ENCODE measurements at places on chromosomes 7 and 10.
A peak's percentile ranks its signal among the peaks of the same experiment; 100 is the strongest.

DNA sequence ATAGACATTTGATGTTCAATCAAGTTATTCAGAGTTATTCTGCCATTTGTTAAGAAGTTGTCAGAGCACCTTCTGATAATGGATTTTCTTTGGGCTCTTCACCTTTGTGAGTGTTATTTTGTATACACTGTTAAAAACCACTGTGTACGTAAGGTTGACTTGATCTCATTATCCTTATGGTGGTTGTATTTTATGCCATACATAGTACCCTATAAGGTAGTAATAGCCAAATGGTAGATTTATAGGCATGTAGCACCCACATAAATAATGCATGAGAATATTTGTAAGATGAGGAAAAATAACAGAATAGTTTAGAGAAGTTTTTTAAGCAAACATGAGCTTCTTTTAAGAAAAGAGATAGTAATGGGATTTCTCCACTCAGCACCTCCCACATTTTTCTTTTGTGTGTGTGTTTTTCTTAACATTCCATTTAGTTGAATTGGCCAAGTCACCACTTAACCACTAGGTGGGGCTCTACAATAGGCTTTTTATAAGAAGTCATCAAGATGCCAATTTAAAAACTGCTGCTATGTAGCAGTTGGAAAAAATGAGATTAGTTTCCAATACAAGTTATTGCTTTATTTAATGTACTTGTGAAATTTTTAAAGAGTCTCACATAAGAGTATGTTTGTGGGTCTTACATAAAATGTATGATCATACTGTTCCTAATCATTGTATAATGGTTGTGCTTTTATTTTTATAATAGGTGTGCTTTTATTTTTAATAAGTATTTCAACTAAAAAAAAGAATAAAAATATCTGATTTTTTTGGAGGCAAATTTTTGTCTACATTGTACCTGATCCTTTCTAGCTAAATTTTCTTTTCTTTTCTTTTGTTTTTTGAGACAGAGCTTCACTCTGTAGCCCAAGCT, 41.1 kb upstream of the STMP1 start:
- DNase-seq = peak; percentile 35

DNA sequence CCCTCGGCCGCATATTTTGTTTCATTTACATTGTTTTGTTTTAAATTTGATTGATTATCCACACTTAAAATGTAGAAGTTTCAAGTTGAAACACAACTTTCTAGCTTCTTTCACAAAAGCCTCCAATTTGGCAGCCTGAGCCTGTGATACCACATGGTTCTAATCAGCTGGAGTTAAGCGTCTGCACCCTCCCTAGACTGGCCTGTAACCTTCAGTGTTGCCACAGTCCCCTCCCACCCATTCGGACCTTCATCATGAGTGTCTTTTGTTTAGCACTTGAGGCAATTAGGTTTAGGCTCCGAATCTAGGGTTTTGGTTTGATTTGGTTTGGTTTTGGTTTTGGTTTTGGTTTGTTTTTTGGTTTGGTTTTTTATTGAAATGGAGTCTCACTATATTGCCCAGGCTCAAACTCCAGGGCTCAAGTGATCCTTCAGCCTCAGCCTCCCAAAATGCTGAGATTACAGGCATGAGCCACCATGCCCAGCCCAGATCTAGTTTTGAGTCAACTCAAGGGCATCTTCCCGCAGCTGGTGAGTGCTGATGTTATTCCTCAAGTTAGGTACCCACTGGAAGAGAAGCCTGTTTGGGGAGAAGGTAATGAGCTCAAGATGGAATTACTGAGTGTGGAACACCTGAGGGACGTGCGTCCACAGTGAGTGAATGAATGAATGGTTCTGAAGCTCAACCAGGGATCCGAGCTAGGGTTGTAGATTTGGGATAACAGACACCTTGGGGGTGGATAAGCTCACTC, 201.4 kb downstream of the HECW1 start:
- no peak for DNase-seq

DNA sequence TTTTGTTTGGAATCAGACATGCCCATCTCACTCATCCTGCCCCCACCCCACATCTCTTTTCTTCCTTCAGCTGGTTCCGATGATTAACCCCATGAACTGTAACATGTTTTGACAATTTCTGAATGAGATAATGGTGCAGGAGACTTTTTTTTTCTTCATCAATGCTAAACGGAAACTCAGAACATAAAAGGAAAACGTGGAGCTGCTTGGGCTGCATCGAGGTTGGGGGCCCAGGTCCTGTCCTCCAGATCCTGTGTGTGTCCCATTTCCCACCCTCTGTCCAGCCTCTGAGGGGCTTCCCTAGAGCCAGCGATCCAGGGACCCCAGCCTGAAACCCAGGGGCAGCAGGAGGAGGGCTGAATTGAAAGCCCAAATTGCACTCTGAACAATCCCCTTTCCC, 263.8 kb upstream of the GRB10 start:
- DNase-seq = no peak

GRCh38 chr10:124704428-124705380, 39.5 kb downstream of the FAM53B start:
- DNase-seq = peak; percentile 33

DNA sequence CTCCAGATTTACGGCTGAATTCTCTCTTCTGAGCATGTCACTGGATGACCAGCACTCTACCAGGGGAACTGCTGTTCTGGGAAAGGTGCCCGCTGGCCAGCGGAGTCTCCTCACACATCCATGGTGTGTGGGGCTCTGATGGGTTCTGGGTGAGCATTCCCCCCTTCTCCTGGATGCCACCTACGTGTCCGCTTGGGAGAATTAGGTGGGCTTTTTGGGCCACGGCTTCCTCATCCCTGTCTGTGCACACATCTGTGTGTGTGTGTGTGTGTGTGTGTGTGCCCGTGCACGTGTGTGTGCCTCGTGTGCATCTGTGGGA, 163.0 kb downstream of the DNAJB6 start:
- no peak for DNase-seq

- no peak for DNase-seq
Observed at GRCh38 chr10:86127274-86127819, 239.2 kb downstream of the GRID1 start.

- no peak for DNase-seq
Observed at GRCh38 chr7:9083837-9084236, 650.4 kb downstream of the NXPH1 start.

DNA sequence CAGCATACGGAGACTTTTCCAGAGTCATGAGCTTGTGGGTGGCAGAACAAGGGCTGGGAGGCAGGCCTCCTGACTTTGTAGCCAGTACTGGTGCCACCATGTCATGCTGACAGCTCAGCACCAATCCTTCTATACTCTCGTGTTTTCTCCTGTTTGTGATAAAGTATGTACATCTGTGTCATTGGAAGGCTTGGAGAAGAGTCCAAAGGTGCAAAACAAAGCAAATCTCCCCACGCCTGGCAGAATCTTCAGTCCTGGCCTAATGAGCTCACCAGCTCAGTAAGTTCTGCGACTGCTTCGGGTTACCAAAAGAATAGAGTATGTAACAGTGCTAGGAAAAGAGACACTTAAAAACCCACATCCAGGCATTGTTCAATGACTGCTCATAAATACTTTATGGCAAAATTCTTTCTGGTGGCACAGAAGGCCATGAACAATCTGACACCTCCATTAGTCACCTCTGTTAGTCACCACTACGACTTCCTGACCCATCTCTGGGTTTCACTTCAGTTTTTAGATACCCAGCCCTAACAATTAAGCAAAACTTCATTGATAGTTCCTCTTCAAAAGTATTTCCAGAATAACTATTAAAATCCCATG, 24.5 kb downstream of the STEAP1 start:
- DNase-seq = no peak

DNA sequence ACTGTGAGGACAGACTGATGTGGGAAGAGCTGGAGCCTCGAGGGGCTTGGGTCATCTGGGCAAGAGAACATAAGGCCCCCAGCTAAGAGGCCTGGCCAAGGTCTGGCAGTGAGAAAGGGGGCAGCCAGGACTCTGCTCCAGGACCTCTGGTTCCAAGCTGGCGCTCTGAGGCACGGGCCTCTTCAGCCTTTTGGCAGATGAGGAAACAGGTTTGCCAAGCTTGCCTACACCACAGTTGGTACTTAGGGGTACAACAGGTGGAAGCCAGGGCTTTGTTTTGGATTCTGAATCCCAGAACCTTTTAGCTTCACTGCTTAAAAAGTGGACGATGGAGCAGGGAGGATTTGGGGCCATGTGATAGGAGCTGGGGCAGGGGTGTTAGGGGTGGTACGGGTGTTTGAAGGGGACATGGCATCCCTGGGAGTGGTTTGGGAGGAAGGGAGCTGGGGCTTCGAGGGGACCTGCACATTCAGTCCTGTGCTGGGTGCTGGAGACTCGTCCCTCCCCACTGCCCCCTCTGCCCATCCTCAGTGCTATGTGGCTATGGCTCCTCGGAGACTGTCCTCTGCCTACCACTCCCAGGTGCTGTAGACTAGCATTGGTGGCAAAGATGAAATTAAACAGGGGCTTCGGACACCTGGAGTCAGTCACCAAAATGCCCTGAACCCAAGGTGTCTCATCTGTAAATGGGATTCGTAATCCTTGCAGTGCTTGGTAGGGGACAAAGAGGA, 30.3 kb downstream of the ZNF775 start:
- DNase-seq = no peak

GRCh38 chr7:121515630-121516401, 119.7 kb upstream of the FAM3C start:
- no peak for DNase-seq

GRCh38 chr10:86668297-86669165, at the start of gene LDB3:
LDB3 (plus strand) TSS chr10:86668511; CDS start chr10:86668692, 181 bp downstream.
- DNase-seq = no peak

DNA sequence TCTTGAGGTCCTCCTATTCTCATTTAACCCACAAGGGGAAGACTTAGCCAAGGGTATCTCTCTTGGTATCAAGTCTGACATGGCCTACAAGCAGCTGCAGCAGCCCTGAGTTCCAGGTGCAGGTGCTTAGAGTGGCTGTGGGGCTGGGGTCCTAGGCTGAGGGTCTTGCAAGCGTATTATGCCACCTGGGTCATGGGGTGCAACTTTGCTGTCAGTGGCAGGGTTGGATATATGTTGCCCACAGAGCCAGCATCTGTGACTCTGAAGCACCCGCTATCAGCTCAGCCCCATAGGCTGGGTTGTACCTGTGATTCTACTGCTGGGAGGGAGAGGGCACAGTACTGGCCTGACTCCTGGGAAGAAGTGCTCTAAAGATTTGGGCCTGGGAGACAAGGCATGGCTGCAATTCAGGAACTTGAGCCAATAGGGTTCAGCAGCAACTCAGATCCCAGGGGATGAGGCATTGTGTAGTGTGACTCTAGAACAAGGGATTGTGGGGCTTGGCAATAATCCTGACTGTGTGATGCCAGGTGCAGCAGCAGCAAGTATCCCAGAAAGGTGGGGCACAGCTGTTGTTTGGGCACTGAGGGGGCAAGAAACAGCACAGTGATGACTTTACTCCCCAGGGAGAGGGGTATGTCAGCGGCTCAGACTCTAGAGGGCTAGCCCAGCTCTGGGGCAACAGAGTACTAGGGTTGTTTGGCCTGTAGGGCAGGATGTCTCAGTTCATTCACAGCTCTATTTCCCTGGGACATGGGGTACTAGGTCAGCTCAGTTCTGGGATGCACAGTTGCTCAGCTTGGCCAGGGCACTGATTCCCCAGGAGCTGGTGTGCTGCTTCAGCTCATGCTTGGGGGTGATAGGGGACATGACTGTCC, 41.4 kb downstream of the NEURL1 start:
- DNase-seq = no peak

DNA sequence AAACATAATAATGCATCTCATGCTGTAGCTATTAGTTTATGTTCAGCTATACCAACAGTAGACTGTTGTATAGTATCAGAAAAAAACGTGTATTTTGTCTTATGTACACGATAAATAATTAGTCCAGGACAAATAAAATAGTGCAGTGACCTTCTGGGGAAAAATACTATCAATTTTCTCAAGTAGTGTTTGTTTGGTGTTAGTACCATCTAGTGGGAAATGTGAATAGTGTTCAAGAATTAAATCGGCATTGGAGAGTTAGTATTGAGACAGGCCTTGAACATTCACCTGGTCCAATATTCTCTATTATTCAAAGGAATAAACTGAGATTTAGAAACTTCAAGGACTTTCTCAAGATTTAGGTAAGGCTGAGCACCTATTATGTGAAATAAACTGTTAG, 21.7 kb upstream of the OR2A5 start:
- DNase-seq = no peak

DNA sequence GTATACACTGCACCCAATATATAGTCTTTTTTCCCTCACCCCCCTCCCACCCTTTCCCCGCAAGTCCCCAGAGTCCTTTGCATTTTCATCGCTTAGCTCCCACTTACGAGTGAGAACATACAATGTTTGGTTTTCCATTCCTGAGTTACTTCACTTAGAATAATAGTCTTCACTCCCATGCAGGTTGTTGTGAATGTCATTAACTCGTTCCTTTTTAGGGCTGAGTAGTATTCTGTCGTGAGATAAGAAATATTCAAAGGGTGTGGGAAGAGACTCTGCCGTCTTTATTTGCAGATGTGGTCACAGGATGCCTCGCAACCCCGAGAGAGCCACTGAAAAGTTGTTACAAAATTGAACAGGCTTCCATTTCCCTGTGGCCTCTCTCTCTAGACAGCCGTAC, 137.9 kb upstream of the SH2B2 start:
- DNase-seq = no peak

GRCh38 chr10:130430852-130431704, 294.9 kb downstream of the GLRX3 start:
- DNase-seq = no peak

- peak; percentile 80 for DNase-seq
Observed at GRCh38 chr10:101297901-101298486, 56.0 kb upstream of the BTRC start.

GRCh38 chr10:76382381-76382851, 951.0 kb downstream of the LRMDA start:
- no peak for DNase-seq

DNA sequence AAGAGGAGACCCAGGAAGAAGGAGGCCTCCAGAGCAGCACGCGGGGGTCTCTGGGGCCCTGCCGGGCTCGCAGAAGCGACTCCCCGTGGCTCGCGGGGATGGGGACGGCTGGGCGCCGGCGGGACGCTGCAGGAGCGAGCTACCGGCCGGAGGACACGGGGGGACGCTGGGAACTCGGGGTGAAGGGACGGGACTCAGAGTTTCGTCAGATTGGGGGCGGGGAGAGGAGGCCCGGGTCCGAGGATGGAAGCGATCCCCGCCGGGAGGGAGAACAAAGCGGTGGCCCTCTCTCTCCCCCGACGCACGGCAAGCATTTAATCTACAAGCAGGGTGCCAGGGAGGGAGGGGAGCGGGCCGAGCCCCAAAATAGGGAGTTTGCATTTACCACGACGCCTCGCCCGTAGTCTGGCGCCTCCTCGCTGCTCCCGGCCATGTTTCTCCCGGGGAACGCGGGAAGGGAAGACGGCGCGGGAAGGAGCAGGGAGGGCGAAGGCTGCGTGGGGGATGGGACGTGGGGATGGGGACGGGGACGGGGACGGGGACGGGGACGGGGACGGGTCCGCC, at the start of gene PRTFDC1:
Gene PRTFDC1, minus strand, starts transcription at position 464 of the 564 bp plus-strand sequence. Its CDS starts 31 bp downstream, at position 433.
- DNase-seq = no peak
